Cortex of kidney (tissue), 1 donor: ENCODE measurements at places on chromosomes 6 and 20.

GRCh38 chr6:45421709-45422502, 44.2 kb upstream of the SUPT3H start:
- DNase-seq: no peak

GRCh38 chr6:111711476-111711875, 105.8 kb upstream of the TRAF3IP2 start:
- DNase-seq: no peak

- DNase-seq: no peak
Measured at GRCh38 chr6:14146506-14147096, 29.0 kb downstream of the CD83 start.

DNA sequence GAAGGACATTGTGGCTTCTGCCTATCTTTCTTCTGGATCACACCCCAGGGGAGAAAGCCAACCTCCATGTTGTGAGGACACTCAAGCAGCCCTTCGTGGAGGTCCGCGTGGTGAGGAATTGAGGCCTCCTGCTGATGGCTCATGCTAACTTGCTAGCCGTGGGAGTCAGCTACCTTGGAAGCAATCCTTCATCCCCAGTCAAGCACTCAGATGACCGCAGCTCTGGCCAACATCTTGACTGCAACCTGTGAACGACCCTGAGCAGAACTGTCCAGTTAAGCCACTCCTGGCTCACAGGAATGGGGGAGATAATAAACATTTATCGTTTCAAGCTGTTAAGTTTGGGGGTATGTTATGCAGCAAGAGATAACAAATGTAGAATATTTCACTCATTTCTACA, 10.9 kb upstream of the CNKSR3 start:
- DNase-seq: no peak

GRCh38 chr6:148602136-148602535, 144.7 kb upstream of the UST start:
- no peak for DNase-seq

DNA sequence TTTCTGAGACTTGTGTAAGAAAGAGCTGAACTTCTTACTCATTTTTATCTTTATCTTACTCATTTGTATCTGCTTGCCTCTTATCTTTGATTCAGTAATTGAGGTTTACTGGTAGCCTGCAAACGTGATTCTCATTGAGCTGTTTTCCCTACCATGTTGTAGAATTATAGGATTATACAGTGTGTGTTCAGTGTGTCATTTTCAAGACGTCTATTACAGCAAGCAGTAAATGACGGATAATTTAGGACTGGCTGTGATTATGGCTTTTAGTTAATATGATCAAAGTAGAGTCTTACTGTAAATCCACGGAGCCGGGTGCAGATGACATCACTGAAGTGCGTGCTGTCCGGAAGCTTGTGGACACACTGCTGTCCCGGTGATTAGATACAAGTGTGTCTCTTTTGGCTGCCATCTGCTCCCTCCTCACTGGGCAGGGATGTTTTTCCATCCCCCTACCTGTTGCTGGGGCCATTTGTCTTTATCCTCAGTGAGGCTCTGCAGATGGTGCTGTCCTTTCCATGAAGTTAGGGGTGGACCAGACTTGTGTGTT, 6.0 kb downstream of the NELFCD start:
- no peak for DNase-seq

- DNase-seq: no peak
Measured at GRCh38 chr6:44725070-44725469, 337.6 kb downstream of the CDC5L start.

- DNase-seq: no peak
Measured at GRCh38 chr6:145660676-145661075, 74.6 kb downstream of the EPM2A start.

- DNase-seq: no peak
Measured at GRCh38 chr6:112253841-112254816, at the start of gene LAMA4. Gene LAMA4 (minus strand): TSS chr6:112254567. CDS start chr6:112254150, 417 bp downstream.

- DNase-seq: no peak
Measured at GRCh38 chr6:143515061-143515760, 3.7 kb upstream of the FUCA2 start.

DNA sequence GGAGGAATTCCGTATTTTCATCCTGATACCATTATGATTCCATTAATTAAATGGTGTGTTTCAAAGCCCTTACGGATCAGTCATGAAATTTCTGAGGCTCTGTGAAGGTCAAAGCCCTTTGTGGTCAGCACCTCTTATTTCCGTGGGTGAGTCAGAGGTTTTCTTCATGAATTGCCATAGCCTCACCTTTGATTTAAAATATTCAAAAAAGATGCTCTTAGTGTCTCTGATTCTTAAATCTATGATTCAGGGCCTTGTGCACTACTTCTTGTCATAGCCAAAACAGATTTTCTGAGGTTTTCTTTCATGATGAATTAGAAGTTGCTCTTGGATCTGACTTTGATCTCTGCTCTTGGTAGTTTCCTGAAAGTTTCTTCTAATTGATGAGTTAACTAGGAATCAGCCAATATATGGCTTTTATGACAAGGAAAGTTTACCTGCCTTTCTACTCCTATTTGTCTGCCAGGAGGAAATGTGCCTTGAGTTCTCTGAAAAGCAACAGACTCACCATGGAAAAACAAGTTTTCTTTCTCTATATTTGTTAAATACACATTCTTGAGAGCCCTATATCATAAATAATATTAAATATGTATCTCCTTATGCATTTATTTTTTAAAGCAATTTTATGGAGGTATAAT, 613.0 kb downstream of the UTRN start:
- DNase-seq: no peak

DNA sequence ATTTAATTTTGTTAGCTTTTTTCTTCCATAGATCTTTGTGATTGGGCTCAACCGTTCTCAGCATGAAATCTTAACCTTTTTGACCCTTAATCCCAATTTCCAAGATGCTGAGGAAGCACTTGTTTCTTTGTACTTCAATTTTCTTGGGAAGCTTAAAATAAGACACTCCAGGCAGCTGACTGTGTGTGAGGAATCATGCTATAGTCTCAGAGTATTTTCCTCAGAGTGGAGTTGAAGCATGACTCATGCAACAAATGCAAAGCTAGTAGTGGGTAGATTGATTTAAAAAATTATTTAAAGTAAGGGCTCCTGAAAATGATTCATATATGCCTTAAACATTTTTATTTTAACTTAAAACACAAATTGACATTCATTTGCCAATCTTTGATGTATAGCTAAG, 168.7 kb downstream of the BTBD3 start:
- DNase-seq: no peak

DNA sequence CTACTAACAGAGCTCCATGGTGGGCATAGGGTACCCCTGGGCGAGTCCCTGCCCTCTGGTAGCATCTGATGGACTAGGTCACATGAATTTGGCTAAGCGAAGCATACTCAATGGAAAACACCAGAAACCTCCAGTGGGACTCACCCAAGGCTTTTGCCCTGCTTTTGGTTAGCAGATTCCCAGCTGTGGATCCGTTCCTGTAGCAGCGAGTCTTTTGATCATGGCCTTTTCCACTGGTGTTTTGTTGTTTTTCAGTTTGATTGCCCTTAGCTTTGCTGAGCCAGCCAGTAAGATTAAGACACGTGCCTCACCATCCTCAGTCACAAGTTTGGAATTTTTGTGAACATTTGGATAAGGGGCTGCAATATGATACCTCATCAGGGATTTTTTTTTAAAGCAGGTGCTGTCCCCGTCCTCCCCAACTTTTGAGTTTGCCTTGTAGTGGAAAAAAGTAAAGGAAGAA, 8.0 kb downstream of the TNFAIP3 start:
- DNase-seq: no peak

DNA sequence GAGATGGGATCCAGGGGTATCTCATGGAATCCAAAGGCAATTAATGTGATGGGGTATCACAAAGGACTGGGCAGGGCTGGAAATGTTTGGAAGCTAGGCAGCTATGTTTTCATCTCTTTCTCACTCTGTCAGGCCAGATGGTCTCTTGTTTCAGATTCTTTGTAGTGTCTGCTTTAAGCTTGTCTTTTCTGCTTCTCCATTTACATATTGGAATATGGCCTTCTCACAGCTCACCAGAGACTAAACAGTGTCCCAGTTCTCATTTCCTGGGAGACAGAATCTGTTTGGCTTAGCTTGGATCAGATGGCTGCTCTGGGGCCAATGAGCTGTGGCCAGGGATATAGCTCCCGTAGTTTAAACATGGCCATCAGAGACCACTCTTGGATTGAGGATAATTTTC, 78.9 kb downstream of the SLC35F1 start:
- no peak for DNase-seq

DNA sequence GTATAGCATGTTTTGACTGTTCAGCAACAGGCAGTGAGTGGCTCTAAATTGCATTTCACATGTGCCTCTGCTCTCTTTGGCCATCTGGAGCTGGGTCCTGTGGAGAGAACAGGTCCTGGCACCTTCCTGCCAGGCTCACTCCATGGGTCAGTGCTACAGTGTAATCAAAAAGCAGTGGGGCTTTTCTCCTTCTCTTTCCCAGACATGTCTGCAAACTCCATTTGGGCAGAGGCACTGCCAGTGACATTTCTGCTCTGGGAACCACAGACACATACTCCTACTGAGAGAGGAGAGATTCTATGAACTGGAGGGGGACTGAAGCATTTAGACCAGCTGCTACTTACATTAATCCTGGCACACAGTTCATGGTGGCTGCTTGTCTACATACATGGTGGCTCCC, 68.3 kb upstream of the TRAF3IP2 start:
- DNase-seq: no peak

- DNase-seq: no peak
Measured at GRCh38 chr20:916125-916799, at the start of gene ANGPT4. Gene ANGPT4 (minus strand): TSS chr20:916334. CDS start chr20:916214, 120 bp downstream.

DNA sequence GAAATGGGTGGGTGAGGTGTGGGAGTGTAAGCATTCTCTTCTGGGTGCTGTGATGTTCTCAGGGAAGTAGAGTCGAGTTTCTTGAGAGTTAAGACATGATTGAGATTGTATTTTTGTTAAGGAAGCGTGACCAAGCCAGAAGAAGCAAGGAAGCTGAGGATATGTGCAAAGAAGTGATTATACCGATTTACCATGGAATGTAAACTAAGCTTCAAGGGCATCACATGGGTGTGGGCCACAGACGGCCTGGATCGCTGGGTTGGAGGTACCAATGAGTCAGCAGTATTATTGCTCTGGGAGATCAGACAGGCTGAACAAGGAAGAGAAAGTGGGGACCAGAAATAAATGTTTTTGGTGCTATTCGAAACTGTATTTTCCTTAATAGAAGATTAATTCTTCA, 184.1 kb upstream of the GMDS start:
- DNase-seq: no peak
